Pons (tissue), 1 donor: ENCODE measurements at places on chromosomes 13 and 19.
A peak's percentile ranks its signal among the peaks of the same experiment; 100 is the strongest.

- DNase-seq = no peak
These were observed 1080.9 kb downstream of the SLITRK5 start for GRCh38 chr13:88752041-88752440.

GRCh38 chr19:29404015-29404414, 121.8 kb upstream of the VSTM2B start:
- DNase-seq = no peak

DNA sequence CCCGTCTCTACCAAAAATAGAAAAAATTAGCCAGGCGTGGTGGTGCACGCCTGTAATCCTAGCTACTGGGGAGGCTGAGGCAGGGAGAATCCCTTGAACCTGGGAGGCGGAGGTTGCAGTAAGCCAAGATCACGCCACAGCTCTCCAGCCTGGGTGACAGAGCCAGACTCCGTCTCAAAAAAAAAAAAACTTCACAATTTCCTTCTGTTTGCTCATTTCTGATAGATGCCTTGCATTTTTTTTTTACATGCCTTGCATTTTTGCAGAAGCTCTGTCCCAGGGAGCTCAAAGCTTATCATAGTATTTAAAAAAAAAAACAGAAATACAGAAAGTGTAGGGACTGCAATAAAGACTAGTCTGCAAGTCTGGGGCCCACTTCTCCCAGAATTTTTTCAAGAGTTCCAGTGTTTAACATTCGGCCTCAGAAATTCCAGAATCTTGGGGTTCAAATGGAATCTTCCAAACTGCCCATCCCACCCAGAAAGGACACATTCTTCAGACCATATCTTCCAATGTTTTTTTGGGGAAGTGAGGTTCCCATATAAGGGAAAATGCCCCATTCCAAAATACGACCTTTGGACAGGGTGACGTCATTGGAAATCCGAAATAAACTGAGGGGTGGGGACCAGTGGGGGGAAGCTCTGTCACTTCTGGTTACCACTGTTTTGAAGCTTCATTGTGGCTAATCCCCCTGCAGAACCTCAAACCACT, 17.2 kb upstream of the RAB8A start:
- DNase-seq = no peak

DNA sequence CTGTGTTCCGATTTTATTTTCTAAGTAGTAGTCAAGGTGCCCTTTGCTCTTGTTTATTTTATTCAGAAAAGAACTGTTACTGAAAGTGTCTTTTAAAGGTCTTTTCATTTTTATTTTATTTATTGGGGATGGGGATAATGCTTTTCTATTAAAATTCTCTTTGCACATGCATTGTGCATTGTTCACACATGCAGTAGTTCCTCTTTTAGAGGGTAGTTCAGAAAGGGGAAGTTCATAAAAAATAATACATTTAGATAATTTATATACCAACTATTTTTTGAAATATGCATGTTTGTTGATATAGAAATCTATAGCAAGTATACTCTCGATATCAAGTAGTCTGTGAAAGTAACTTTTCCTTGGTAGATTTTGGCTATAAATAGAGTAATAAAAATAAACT, 3.5 kb downstream of the GPC5 start:
- DNase-seq = no peak

- DNase-seq = no peak
These were observed 1.0 kb downstream of the SCN1B start for GRCh38 chr19:35031072-35031881.

- no peak for DNase-seq
These were observed 526 bp upstream of the DMWD start for GRCh38 chr19:45793178-45793564.

DNA sequence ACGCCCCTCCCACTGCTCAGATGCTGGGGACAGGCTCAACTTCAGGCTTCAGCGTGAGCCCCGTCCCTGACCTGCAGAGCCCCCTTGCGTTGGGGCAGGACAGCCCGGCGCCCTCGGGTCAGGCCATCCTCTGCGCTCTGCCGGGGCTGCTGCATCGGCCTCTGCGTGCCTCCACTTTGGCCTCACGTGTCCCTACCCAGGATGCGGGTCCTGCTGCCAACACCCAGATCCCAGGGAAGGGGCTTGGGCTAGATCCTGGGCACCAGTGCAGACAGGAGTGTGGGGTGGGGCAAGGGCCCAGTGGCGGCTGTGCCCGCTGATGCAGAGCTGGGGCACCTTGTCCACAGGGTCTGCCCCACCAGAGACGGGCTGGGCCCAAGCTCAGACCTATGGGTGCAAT, 13.0 kb downstream of the CBARP start:
- DNase-seq = no peak

DNA sequence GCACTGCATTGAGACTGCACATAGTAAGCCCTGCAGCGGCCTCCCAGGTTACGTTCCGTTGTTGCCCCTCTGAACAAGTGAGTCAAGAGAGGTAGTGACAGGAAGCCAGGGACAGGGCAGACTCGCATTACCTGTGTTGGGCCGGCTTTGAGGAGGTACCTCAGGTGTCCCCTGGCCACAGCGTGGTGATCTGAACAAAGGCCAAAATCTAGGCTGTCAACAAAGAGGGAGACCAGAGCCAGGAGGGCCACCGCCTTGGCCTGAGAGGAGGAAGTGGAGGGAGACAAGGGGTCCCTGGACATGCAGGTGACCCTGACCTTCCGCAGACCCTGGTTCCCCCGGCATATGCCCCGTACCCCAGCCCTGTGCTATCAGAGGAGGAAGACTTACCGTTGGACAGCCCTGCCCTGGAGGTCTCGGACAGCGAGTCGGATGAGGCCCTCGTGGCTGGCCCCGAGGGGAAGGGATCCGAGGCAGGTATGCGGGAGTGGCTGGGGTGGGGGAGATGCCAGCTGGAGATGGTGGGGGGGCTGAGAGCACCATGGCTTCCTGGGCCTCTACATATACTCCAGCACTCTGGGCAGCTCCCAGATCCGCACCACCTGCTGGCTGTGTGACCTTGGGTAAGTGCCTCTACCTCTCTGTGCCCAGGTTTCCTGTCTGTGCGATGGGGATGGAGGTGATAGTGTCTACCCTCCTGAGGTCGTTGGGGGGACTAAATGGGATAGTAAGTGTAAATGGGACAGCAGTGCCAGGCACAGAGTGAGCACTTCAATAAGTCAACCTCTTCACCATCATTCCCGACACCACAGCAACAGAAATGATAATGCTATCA, 4.8 kb downstream of the SPIB start:
- no peak for DNase-seq

GRCh38 chr19:46386151-46386550, 27.2 kb downstream of the CCDC8 start:
- no peak for DNase-seq

DNA sequence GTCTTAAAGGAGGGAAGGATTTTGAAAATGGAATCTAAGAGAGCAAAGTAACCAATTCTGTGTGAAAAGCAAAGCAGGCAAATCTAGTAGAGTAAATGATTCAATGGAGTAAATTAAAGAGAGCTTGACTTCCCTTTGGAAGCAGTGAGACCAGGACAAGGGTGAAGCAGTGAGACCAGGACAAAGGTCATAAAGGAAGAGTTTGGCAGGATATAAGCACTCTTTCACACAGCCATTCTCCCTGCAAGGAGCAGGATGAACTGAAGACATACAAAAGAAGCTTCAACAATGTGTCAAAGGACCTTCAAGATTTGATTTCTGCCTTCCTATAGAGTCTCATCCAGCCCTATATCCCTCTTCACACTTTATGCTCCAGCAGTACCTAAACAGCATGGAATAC, 123.8 kb downstream of the ENOX1 start:
- DNase-seq = no peak

GRCh38 chr19:35856546-35857149, at the start of gene KIRREL2:
Gene KIRREL2 (plus strand): TSS chr19:35856911. CDS start chr19:35857120, 209 bp downstream.
- no peak for DNase-seq

- DNase-seq = no peak
These were observed 124.4 kb downstream of the SIPA1L3 start for GRCh38 chr19:38031423-38031770.

GRCh38 chr13:69866555-69866954, 241.1 kb upstream of the ATXN8OS start:
- no peak for DNase-seq

DNA sequence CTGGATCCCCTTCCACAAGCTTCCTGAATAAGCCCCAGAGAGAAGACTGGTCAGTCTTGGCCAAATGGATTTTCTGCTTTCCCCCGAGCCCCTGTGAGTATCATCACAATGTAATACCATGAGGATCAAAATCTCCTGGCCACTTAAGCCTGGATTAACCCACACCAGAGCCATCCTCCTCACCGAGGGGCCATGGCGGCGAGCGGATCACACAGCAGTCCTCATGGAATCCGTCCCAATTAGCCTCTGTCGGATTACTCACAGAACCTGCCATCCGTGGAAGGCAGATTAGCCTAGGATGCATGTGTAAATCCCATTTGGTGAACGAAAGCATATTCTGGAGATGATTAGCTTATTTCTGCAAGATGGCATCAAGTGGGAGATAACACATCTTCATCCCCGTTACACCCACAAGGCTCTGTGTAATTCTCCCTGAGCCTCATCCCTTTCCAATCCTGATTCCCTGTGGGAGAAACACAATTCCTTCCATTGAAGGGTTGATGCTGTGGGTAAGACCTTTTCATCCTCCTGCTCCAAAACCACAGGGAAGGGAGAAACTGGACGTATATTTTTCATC, 42.5 kb downstream of the GNG7 start:
- DNase-seq = no peak

- no peak for DNase-seq
These were observed 105.3 kb downstream of the SPACA7 start for GRCh38 chr13:112481458-112481857.

GRCh38 chr19:3687774-3688706, 12.2 kb downstream of the PIP5K1C start:
- no peak for DNase-seq

DNA sequence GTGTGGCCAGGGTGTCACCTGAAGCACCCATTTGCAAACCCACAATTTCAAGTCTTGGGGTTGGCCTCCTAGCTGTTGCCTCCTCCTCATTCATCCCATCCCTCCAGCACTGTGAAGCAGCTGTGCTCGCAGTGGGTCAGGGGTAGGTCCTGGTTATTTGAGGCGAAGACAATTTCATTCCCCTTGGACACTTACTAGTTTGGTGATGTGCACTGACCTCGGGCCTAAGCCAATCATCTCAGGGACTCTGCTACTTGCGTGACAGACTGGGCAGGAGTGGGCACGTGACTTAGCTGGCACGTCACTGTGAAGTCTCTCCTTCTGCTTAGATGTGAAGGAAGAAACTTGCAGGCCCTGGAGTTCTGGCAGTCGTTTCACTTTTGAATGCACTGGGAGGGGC, 3.5 kb upstream of the ATP11A start:
- DNase-seq = no peak

GRCh38 chr13:23087880-23088279, 92.9 kb upstream of the SGCG start:
- no peak for DNase-seq

GRCh38 chr19:3224346-3225168, at the start of gene CELF5:
Gene CELF5 (plus strand): TSS chr19:3224661. CDS start chr19:3224740, 79 bp downstream.
- peak; percentile 2 for DNase-seq

DNA sequence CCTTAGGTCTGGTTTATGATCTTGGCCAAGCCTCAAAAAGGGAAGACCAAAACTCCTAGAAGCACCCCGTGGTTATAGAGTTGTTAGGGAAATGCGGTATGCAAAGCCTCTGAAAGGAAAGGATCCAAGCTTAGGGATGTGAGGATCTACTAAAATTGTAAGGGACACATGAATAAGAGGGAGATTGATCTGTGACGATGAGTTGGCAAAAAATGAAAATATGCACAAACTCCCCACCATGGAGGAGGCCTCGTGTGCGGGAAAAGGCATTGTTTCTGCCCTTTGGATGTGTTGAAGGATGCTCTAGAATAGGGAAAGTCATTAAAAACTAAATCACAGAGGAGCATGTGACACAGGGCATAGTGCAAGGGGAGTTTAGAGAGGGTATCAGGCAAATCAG, 88.7 kb upstream of the UBL3 start:
- DNase-seq = no peak

DNA sequence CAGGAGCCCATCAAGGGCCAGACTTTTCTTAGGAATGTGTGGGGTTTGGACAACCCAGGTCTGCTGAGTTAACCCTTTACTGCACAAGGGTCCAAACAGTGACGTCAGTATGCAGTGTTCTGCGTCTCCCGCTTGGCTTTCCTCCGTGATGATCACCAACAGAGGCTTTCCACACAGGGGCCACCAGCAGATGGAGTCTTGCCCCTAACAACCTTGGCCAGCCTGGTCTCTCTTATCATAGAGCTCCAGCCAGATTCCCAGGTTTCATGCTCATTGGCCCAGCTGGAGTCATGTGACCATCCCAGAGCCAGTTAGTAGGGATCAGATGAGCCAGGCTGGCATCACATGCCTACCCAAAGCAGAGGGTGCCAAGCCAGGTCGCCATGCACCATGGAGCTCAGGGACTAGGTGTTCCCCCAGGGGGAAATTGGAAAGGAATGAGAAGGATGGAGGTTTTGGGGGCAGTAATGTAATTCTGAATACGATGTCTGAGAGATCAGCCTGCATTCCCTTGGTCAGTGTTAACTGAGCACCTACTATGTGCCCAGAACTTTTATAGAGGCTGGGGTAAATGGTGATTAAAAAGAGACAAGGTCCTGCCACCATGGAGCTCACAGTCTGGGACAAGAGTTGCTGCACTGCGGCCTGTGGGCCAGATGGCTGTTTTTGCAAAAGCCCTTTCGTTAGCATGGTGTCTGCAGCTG, 61.2 kb downstream of the MYH14 start:
- DNase-seq = no peak

- no peak for DNase-seq
These were observed 234.5 kb downstream of the DLEU7 start for GRCh38 chr13:50609011-50609410.

GRCh38 chr13:30665638-30666037, 47.9 kb downstream of the USPL1 start:
- no peak for DNase-seq

DNA sequence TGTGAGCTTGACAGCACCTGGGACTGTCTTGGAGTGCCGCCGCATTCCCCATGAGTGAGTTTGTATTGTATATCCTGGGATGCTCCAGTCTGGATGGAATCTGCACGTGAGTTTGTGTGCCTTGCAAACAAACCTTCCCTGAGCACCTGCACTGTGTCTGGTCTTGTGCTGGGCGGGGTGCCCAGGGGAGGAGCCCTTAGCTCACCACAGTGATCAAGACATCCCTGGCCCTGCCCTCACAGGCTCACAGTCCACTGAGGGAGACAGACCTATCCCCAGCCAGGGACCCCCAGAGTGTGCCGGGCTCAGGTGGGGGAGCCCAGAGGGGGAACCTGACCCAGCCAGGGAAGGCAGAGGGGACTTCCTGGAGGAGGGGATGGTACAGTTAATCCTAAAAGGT, 1.7 kb upstream of the BCAM start:
- no peak for DNase-seq

GRCh38 chr13:20422362-20422761, 103.3 kb downstream of the CRYL1 start:
- no peak for DNase-seq

DNA sequence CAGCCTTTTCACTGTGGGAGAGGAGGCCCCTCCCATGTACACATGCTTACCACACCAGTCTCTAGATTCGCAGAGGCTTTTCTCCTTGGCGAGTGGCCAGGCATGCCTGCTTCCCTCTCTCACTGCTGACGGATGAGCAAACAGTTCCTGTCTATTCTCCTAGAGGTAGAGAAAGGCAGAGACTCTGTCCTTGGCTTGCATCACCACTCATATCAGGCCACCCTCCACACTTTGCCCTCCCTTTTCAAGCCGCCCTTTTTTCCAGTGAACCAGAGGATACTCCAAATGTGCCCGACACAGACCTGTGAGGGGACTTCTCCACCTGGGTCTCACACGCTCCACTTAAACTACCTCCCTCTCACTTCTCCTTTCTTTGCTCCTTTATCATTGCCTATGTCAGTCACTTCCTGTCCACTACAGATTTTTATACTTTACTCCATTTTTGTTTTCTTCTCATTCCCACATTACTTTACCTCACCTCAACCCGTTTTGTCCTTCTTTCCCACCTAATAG, 284.6 kb downstream of the DNAJC15 start:
- DNase-seq = peak; percentile 67
